Stimulated activated CD4-positive, alpha-beta T cell treated with anti-CD3 and anti-CD28 coated beads, Interleukin-1b, Interleukin-23, amount 100 ng/mL, for 4 hours (primary cell): ENCODE measurements at places on chromosomes 16 and 17.

- no peak for DNase-seq
Measured at GRCh38 chr16:869823-870641, 69.5 kb upstream of the GNG13 start.

GRCh38 chr17:33056399-33057146, 64.9 kb downstream of the SPACA3 start:
- DNase-seq, result no peak

DNA sequence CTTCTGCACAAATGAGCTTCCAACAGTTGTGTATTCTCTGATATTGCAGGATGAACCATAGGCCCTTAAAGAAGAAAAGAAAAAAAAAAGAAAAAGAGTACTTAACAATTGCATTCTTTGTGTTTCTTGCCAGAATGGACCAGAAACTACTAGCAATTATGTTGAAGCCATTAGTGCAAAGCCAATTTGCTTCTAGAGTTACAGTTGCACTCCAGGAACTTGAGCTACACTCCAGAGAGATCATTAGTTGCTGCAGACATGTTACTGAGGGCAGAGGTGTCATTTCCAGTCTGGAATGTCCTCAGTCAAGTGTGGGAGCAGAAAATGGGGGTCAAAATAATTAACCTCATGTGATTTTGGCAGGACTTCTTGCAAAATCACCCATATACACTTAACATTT, 85.6 kb upstream of the CCL2 start:
- no peak for DNase-seq

DNA sequence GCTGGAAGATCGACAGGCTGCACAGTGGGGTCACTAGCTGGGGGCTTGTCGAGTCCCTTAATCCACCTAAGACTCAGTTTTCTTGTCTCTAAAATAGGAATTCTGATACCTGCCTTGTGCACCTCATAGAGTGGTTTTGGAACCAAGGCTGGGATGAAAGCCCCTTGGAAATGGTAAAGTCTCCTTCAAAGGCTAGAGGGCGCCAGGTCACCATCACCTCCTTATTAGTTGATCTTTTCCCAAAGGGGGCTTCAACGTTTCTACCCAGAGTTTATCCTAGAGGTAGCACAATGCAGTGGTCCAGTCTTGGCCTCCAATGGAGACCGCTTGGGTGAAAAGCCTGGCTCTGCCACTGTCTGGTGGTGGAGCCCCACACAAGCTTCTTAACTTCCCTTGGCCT, 158.2 kb downstream of the AIPL1 start:
- no peak for DNase-seq

- DNase-seq, result no peak
Measured at GRCh38 chr17:15309793-15310192, 31.6 kb downstream of the TEKT3 start.

DNA sequence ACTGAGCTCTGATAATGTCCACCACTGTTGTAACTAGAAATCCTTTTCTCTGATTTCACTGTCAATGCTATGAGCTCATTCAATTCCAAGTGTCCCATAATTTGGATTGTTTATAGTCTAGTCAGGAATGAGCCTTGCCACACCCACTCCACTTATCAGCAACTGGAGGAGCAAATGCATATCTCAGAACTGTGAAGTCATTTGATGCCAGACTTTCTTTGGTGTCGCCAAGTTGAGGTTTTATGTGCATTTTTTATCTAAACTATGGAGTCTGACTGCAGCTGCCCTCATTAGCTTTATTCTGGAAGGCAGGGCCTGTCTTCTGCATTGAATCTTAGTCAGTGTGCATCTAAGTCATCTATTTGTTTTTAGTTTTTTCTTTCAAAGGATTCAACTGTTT, 361.3 kb downstream of the PMP22 start:
- DNase-seq, result no peak

GRCh38 chr17:16288860-16289571, 64.3 kb downstream of the CENPV start:
- DNase-seq, result no peak

GRCh38 chr17:19706791-19707727, 9.3 kb downstream of the SLC47A2 start:
- DNase-seq, result no peak

- DNase-seq, result no peak
Measured at GRCh38 chr17:74442670-74443515, 11.0 kb downstream of the GPRC5C start.

DNA sequence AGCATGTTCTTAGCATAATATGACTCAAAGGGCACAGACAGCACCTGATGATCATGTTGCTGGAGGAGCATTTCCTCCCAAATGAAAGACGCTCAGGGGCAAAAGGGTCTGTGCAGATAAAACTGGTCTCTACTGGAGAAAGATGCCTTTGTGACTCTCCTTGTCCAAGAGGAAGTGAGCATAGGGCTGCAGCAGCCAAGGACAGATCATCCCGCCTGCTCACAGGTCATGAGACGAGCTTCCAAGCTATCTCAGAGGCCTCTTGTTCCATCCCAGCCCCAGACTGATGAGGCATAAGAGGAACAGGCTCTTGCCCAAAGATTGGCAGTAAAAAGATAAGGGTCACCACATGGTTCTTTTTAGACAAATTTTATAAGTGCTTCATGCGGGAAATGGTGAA, 141.8 kb downstream of the KATNIP start:
- DNase-seq, result no peak

DNA sequence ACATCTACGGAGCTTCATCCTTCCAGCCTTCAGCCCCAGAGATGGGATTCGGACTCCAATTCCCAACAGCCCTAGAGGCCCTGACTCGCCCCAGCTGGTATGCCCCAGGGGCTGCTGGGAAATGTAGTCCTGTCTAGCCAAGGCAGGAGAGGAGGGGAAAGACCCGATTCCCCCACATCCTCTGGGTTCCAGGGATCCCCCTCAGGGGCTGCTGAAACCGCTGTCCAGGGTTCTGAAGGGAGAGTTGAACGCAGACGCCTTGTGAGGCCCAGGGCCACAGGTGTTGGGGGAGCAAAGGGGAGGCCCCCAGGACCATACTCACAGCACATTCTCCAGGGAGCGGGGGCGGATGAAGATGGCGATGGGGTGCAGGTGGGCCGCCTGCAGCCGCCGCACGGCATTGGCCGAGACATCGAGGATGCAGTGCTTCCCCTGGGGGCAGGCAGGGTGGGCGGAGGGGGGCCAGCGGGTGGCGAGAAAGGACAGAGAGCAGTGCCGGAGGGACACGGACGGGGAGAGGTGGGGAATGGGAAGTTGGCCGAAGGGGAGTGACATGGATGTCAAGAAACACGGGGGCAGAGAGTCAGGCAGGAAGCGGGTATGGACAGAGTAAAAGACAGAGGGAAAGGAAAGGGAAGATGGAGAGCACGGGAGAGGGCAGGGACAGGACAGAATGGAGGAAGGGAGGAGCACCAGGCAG, 12.6 kb upstream of the ASGR1 start:
- DNase-seq, result no peak

DNA sequence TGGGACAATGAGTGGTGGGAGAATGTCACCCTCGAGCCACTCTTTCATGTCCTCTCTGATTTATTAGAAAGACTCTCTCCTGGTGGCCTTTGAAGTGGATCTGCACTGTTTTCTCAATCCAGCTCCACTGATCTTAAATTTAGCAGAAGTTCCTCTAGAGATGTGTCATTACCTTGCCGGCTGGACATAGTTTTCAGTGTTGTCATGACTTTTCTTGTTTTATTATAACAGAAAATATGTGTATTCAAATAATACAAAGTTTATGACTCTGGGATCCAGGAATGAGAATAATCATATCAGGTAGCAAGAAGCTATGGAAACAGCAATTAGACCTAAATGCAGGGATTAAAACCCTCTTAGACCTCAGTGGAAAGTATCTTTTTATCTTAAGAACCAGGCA, 247.5 kb upstream of the ELAC2 start:
- no peak for DNase-seq

- DNase-seq, result no peak
Measured at GRCh38 chr16:29315046-29315445, 91.5 kb downstream of the NPIPB11 start.

DNA sequence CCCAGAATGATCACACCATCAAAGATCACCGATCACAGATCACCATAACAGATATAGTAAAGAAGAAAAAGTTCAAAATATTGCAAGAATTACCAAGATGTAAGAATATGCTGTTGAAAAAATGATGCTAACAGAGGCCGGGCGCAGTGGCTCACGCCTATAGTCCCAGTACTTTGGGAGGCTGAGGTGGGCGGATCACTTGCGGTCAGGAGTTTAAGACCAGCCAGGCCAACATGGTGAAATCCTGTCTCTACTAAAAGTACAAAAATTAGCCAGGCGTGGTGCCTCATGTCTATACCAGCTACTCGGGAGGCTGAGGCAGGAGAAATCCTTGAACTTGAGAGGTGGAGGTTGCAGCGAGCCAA, 53.2 kb downstream of the CPPED1 start:
- no peak for DNase-seq

DNA sequence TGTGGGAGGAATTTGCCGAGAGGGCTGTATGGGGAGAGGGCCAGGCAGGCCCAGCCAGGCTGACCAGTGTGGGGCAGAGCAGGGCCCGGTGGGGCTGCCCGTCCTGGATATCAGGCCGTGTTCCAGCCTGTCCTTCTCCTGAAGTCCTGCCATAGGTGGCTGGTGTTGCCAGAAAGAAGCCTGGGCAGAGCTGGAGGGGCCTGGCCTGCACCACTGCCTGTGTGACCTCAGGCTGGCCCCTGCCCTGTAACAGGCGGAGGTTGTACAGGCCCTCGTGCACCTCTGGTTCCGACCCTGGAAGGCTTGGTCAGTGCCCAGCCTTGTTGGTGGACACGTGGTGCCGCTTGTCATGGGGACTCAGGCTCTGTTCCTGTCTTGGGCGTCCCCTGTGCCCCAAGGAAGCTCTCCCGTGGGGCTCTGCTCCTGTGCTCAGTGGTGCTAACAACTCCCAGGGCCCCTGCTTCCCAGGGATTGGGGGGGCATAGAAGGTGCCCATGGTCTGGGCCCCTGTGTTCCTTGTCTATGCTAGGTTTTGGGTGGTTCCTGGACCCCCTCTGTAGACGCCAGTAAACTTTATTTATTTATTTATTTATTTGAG, 33.3 kb downstream of the ADCY7 start:
- no peak for DNase-seq

DNA sequence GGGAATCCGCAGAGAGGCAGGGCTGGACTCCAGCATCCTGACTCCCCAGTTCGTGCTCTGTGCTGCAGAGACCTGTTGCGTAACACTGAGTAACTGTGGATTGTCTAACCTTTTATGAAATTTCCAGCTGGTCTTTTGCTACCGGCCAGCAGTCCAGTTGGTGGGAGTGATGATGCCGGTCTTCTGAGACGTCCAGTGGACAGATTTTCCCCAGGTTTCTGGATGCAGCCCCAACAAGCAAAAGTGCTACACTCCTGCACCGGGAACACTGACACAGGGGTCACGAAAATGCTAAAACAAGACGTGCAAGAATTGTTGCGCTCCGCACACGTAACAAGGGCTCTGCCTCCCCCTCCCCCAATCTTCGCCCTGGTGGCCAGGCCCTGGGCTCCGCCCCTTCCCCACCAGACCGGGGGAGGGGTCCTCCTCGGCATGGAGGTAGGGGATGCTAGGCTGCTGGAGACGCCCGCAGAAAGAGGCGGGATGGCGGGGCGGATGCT, 701 bp upstream of the MRC2 start:
- DNase-seq, result no peak

DNA sequence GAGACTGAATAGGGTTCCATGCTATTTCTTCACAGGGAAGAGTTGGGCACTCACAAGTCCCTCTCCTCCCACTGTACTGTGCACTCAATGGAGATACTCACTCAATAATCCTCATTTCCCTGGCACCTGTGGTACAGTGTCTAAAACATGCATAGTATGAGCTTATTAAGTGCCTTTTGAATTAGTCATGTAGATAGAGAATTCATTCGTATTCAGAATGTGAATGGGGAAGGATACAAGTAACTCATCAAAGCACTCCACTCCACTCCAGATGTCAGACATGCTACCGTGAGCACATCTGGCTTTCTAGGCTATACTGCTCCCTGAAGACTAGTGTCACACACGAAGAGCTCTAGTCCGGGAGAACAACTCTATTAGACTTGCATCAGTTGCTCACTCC, 6.3 kb downstream of the C17orf75 start:
- DNase-seq, result no peak

DNA sequence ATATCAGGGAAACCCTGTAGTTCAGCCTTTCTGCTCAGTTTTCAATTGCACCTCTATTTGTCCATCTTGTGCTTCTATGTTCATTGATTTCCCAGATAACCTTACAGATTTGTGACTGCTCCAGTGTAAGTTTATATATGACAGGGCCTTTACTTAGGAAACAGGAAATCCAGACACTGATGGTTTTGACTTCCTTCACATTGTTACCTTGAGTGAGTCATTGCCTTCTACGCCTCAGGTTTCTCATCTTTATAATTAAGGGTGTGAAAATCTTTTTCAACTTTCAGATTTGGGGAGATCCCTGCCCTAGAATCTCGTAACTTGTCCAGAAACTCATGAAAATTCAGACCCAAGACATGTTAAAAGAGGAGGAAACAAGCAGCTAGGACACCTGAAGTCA, 342.4 kb upstream of the TBX2 start:
- no peak for DNase-seq

DNA sequence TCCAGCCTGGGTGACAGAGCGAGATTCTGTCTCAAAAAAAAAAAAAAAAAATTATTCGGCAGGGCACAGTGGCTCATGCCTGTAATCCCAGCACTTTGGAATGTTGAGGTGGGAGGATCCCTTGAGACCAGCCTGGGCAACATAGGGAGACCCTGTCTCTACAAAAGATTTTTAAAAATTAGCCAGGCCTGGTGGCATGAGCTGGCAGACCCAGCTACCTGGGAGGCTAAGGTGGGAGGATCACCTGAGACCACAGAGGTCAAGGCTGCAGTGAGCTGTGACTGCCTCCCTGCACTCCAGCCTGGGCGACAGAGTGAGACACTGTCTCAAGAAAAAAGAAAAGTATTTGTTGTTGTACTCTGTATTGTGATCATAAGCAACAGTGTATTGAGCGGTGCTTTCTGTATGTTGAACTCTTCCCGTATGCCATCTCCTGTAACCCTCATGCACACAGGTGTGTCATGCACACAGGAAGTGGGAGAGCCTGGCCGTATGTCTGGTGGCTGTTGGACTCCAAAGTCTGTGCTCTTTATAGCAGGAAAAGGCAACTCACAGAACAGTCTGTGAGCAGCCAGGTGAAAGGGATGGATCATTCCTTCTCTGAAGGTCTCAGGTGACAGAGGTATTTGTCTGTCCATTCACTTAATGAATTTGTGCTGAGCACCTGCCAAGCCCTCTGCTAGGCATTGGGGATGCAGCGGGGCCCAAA, 17.1 kb downstream of the CDH1 start:
- no peak for DNase-seq

DNA sequence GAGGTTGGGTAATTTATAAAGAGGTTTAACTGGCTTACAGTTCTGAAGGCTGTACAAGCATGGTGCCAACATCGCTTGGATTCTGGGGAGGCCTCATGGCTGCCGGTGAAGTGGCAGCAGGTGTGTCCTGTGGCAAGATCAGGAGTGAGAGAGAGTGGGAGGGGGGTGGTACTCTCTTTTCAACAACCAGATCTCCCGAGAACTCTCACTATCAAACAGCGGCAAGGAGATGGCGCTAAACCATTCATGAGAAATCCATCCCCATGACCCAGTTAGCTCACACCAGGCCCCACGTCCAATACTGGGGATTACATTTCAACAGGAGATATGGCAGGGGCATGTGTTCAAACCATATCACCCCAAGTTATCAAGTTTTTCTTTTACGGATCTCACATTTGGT, 44.0 kb upstream of the CBX4 start:
- no peak for DNase-seq
